Activated T-cell treated with anti-CD3 and anti-CD28 coated beads, Interleukin-2, amount 50 U/mL, for 4 hours (primary cell): ENCODE measurements at places on chromosomes 4 and X.

GRCh38 chr4:87045234-87045558, 110.4 kb downstream of the AFF1 start:
- DNase-seq = no peak

- no peak for DNase-seq
Observed at GRCh38 chrX:97167333-97167732, 283.6 kb downstream of the RPA4 start.

DNA sequence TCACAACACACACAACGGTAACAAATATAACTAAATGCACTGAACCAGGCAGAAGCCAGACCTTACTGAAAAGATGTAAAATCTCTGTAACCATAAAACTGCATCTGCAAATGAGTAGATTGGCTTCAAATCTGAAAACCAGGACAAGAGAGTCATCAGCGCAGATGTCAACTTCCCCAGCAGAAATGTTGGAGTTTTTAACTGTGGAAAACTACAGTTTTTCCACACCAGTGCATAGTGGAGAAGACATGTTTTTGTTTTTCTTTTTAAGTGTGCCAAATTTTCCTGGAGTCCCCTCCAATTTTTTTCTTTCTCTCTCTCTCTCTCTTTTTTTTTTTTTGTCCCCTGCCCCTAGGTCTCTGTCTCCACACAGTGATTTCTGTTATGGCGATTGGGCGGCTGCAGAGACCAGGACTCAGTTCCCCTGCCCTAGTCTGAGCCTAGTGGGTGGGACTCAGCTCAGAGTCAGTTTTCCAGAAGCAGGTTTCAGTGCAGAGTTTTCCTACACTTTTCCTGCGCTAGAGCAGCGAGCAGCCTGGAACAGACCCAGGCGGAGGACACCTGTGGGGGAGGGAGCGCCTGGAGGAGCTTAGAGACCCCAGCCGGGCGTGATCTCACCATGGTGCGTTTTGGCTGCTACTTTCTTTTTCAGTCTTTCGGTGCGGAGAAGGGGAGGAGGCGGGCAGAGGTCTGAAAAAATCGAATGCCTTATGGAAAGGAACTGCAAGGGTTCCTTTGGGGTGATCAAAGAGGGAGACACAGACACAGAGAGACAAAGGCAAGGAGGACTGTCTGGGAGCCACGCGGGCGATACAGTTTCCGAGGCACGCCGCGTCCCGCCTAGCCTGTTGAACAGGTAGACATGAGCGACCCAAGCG, at the start of gene GUCY1A1:
Gene GUCY1A1, plus strand, starts transcription at position 505 of the 878 bp plus-strand sequence. CDS start 30,020 bp downstream, outside the sequence.
- no peak for DNase-seq

DNA sequence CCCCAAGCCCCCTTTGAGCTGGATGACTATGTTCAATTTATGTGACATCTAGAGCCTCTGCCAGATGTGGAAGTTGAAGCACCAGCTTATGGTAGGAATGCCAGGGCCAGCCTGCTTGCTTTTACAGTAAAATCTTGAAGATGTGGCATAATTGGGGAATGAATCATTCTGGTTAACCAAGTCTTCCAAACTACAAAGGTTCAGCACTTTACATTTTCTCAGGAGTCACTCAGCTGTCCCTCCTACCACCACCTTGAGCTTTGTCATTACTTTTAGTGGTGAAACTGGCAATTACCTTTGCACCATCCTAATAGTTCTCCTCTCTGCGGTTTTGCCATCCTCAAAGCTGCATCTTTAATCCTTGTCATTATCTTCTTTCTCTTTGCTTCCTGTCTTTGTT, 172.2 kb downstream of the HS6ST2 start:
- no peak for DNase-seq

GRCh38 chr4:144645631-144646522, at the start of gene HHIP:
HHIP (plus strand) TSS chr4:144646156; CDS start chr4:144646676, 520 bp downstream.
- DNase-seq = no peak

GRCh38 chr4:164538097-164538496, 215.8 kb upstream of the SMIM31 start:
- no peak for DNase-seq

- DNase-seq = no peak
Observed at GRCh38 chr4:22897520-22898108, 204.9 kb downstream of the GBA3 start.

GRCh38 chr4:140358281-140358680, 15.2 kb upstream of the SCOC start:
- DNase-seq = no peak

DNA sequence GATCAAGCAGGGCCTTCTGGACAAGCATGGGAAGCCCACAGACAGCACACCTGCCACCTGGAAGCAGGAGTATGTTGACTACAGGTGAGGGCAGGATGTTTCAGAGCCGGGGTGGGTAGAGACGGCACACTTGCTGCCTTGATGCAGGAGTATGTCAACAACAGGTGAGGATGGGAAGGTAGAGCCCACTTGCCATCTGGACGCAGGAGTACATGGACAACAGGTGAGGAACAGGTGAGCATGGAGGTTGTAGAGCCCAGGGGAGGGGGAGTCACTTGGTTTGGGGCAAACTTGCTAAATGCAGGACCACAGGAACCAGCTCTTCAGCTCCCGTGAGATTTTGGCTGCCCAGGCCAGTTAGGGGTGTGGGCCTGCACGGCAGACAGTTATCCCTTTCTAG, 12.0 kb downstream of the DKC1 start:
- DNase-seq = no peak

DNA sequence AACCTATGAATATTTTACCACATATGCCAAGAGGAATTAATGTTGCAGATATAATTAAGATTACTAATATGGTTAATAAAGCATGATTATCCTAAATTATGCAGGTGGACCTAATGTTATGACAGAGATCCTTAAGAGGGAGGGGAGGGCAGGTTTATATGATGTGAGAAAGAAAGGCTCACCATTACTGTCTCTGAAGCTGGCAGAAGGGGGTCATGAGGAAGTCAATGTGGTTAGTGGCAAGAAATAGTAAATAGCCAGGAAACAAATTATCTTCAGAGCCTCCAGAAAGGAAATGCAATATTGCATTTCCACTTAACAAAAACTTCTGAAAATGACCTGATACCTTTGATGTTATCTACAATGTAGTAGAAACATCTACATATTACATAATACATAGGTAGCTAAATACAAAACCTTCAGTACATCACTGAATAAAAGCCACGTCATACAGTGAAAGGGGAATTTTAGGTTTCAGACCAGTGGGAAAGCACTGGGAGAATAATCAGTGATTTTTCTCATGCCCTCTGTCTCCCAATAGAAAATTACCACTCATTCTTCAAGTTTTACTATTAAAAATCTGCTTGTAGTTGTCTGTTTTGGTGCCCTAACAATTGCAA, 609.2 kb downstream of the SPOCK3 start:
- DNase-seq = no peak

- no peak for DNase-seq
Observed at GRCh38 chrX:153549231-153549630, 31.8 kb downstream of the ATP2B3 start.

GRCh38 chrX:109774706-109775105, 41.6 kb upstream of the ACSL4 start:
- DNase-seq = no peak

DNA sequence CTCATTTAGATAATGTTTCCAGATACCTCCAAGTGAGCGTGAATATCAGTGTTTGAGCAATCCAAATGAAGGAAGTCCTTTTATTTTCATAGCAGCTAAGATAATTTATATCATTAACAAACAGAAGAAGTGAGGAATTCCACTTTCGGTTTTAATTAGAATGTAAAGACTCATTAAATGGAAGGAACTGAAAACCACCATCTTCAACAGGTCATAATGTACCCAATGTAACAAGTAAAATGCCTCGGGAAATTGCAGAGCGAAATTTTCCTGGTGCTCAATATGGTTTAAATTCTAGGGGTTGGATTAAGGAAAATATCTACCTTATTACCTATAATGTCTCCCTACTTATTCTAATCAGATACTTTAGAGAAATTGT, 33.9 kb upstream of the SLC9A7 start:
- DNase-seq = no peak

GRCh38 chr4:61661960-61662359, 461.8 kb downstream of the ADGRL3 start:
- DNase-seq = no peak

DNA sequence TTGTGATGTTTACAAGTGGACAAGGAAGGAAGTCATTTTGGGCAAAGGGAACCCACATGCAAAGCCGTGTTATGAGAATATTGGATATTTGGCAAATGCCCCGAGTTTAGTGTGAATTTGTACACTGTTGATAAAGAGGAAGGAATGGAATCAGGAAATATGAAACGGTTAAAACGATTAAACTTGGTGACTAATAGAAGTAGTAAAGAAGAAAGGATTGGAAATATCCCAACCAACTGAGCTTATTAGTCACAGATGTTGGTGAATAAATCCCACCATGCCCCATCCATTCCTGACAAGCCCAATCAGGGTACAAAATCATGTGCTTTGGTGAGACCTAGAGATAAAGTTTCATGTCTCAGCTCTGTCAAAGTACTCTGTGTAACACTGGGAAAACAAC, 22.0 kb downstream of the ARHGAP24 start:
- DNase-seq = no peak

DNA sequence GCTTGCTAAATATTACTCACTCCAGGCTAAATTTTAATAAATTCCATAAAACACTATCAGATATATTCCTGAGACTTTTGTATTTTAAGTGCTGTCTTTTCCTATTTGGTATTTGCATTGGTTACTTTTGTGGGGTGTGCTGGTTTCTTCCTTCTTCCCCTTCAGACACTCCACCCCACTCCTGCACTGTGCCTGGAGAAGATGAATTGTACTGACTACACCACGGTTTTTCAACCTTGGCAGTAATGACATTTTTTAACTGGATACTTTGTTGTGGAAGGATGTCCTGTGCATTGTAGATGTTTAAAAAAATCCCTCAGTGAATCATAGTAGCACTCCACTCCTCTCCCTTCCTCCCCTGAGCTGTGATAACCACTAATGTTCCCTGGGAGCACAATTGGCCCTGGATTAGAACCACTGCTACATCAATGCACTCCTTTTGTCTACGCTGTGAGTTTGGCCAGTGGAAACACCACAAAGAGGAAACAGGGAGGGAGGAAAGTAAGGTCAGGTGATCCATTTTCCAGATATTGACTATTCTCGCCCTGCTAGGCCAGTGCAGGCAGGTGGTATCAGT, 36.3 kb downstream of the SNCA start:
- DNase-seq = no peak

DNA sequence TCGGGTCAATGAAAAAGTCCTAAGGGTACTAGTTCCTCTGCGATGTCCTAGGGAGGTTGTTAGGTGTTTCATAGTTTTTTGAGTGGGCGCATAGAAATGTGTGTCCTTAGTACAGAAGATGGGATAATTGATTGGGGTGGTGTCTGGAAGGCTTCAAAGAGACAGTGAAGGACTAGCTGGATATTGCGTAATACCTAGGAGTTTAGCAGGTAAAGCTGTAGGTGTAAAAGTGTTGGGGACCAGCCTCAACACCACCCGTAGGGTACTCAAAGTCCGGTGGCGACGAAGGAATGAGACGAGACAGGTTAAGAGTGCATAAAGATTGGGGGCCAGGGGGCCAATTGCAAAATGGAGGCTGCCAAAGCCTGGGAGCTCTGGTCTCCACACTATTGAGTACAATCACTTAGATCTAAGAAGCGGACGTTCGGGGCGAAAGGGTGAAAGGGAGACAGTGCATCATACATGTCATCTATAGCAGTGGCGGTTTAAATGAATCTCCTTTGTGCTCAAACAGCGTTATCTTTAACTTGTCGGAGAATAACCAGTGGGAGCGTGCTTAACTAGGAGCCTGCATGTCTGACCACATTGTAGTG, 1.0 kb downstream of the TRMT44 start:
- DNase-seq = no peak

- no peak for DNase-seq
Observed at GRCh38 chr4:186700746-186701145, 22.9 kb downstream of the FAT1 start.

DNA sequence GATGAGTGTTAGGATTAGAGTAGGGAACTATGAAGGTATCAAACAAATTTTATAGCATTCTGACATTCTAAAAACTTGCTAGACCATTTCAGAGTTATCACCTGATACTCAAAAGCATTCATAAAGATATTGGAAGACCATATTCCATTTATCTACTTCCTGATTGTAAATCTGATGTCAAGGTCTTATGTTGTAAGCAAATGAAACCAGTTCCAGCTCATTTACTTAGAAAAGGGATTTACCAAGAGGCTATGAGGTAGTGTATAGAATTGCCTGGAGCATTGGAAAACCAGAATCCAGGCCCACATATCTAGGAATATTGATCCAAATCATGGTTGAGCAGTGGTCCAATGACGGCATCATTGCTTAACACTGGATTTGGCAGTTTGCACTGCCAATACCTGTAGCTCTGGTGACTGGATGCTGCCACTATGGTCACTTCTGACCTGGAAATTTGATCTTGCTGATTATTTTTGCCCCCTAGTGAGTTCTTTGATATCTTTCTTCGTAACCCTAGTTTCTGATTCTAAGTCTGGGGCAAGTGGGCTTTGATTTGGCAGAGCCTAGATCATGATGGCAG, 25.4 kb downstream of the ARFIP1 start:
- no peak for DNase-seq

DNA sequence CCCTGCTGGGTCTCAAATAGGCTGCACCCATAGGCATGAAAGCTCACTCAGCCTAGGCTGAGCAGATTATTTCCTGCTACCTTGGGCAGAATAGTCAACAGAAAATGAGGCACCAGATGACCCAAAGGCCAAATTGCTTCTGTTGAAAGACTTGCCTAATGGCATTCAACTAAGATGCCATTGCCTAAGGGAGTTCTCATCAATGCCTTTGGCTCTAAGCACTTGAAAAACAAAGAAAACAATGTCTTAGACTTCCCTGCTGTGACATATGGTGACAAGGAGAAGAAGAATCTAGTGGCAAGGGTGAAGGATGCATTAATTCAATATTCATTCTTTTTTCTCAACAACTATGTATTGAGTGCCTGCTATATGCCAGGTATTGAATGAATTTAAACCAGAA, 25.7 kb upstream of the PCDH19 start:
- DNase-seq = no peak

DNA sequence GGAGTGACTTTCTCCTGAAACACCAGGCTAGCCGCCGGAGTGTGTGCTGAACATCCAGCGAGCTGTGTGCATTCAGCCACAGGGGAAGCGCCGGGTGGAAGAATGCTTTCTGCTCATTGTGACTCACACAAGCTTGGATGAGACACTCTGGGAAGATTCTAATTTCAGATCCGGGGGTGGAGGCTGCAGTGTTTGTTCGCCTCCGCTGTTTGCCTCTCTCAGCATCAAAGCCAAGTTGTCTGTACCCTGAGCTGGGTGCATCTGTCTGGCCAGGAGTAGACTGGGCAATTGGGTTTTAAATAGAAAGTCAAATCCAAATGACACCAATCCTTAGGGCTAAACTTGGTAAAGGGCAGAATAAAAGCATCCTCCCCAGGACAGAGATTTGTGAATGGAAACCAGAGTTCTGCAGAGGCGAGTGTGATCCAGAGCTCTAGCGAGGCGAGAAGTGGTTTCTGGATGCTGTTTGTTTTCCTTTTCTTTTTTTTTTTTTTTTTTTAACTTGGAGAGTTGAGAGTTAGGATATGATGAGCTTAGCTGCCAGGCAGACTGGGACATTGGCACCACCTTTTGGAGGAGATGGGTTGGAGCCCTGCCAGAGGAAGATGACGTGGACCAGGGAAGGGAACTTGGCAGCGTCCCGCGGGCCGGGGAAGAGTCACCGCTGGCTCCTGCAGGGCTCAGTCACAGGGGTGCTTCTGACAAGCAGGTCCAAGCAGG, 196.0 kb upstream of the PSAPL1 start:
- DNase-seq = no peak
